Right atrium auricular region (tissue), 2 donors: ENCODE measurements at places on chromosomes 13 and 19.

GRCh38 chr13:34772881-34773280, 169.2 kb upstream of the NBEA start:
- no peak for DNase-seq

DNA sequence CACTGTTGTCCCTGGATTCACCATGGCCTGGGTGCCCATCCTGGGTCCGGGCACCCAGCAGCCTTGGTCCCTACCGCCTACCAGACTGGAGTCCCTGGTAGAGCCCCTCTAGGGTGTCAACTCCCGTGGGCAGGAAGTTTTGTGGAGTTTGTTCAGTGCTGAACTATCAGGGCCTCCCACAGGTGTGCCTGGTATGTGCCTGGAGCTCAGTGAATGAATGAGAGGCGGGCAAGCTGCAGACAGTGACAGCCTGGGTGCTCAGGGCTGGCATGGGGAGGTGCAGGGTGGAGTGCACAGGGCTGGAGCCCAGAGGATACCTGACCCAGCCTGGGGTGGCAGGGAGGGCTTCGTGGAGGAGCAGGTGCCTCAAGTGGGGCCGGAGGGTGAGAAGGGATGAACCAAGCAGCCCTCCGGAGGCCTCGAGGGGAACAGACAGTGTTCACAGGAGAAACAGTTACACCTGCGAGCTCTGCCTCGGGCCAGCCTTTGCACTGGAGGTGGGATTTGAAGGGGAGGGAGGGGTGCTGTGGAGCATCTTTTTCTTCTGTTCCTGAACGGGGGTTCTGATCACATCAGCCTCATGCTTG, 29.6 kb downstream of the PAK4 start:
- no peak for DNase-seq

GRCh38 chr19:38003438-38004185, 96.6 kb downstream of the SIPA1L3 start:
- DNase-seq = peak; percentile 75

GRCh38 chr13:110388108-110388943, 81.2 kb downstream of the COL4A2 start:
- no peak for DNase-seq

DNA sequence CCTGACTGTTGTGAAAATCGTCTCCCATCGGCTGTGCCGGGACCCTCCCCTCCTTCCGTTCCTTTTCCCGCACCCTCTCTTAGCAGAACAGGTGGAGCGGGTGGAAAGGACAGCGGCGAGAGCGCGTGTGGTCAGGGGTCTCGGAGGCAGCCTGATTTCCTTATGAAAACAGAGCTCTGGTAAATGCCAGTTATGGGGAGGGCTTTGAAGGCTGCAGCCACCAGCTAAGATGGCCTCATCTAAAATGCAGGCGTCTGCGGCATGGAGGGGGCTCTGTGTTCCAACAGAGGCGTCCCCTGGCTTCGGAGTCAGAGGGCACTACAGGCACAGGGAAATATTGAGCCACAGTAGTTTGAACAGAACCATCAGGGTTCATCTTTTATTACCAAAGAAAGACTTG, 93.8 kb upstream of the SOX1 start:
- no peak for DNase-seq

DNA sequence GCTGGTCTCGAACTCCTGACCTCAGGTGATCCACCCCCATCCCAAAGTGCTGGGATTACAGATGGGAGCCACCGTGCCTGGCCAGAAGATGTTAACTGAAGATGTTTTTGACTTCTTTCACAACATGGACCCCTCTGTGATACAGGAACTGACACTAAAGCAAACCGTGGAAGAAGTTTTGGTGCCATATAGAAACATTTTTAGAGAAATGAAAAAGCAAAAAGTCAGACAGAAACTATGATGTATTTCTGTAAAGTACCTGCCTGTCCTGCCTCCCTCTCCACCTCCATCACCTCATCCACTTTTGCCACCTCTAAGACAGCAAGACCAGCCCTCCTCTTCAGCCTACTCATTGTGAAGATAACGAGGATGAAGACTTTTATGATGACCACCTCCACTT, 11.3 kb downstream of the FBXO27 start:
- DNase-seq = no peak

GRCh38 chr13:106110241-106110855, 425.1 kb downstream of the EFNB2 start:
- no peak for DNase-seq

- peak; percentile 32 for DNase-seq
Measured at GRCh38 chr13:27973961-27974662, 5.0 kb upstream of the CDX2 start.

GRCh38 chr19:41783612-41784011, 12.8 kb upstream of the CEACAM3 start:
- no peak for DNase-seq

GRCh38 chr19:16428372-16429036, 43.3 kb downstream of the EPS15L1 start:
- DNase-seq = no peak

- no peak for DNase-seq
Measured at GRCh38 chr13:80040196-80040980, 300.5 kb downstream of the SPRY2 start.

GRCh38 chr13:52780092-52780491, 40.5 kb upstream of the CNMD start:
- no peak for DNase-seq

- peak; percentile 99 for DNase-seq
Measured at GRCh38 chr19:20661150-20661819, at the start of gene ZNF626. Gene ZNF626 (minus strand): TSS chr19:20661571. CDS start chr19:20661446, 125 bp downstream.

- no peak for DNase-seq
Measured at GRCh38 chr19:17570791-17571190, 15.3 kb downstream of the COLGALT1 start.

DNA sequence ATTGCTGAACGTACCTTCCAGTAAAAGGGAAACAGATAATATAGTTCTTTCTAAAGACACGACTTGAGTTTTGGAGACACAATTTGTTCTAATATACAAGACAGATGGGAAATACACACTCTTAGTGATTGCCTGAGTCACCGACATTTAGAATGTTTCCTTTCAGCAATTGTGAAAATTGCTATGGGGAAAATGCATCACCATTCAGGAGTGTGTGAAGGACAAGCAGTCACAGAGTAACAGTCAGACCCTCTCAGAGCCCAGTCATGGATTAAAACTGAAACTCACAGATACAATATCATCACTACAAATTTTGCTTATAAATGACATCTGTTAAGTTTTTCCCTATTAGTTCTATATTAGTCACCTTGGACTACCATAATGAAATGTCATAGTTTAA, 286.1 kb downstream of the SPRY2 start:
- no peak for DNase-seq
